ENCODE measurements at places on chromosomes 3 and 15. TPM values are rescaled to one million over a fixed set of nuclear protein-coding genes. Genes with fewer than 3 reads are reported as not detected.

GRCh38 chr15:87949575-87950223 is 306.8 kb downstream of the NTRK3 start:
- peaks cover 4% of the 10 kb centered on the region for H3K4me1 ChIP-seq
- no peak overlapping the region for H3K4me3 ChIP-seq
- H3K27ac ChIP-seq = no peak overlapping the region

Gene ENTPD3
- not detected for total RNA-seq

DNA sequence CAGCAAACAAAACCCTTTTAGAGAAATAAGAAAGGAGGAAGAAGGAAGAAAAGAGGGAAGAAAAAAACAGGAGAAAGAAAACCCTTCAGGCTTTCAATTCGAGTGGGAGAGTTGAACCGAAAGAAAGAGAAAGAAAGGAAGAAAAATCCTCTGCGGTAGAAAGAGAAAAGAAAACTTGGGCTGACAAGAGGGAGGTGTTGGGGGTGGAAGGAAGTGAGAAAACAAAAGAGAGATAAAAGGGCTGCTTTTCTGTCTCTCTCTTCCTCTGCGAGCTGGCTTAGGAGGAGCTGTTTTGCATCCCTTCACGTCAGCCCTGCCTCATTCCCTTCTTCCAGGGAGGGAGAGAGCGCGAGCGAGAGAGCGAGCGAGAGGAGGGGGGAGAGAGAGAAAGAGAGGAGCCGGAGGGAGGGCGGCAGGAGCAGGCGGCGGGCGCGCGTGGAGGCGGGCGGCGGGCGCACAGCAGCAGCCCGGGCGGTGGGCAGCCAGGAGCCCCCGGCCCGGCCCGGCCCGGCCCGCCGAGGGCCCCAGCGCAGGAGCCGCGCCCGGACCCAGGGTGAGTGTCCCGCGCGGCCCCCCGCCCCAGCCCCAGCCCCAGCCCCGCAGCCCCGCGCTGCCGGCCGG is at the start of gene ZNF710:
TSS of gene ZNF710 (plus strand) at position 263 of the 621 bp plus-strand sequence. CDS start 65,814 bp downstream, outside the sequence.
- H3K27ac ChIP-seq = peak within 1 kb of the TSS; percentile 96

GRCh38 chr15:98727115-98728040 is 79.0 kb downstream of the IGF1R start:
- H3K4me1 ChIP-seq = peaks cover 48% of the 10 kb centered on the region
- H3K4me3 ChIP-seq = peak overlapping the region; percentile 27
- no peaks in the 10 kb centered on the region for H3K27me3 ChIP-seq
- H3K36me3 ChIP-seq = no peaks in the 10 kb centered on the region
- peak overlapping the region; percentile 59 for H3K27ac ChIP-seq

Gene PARP15
- total RNA-seq = not detected

Gene PPM1M
- total RNA-seq = 4.4 TPM

DNA sequence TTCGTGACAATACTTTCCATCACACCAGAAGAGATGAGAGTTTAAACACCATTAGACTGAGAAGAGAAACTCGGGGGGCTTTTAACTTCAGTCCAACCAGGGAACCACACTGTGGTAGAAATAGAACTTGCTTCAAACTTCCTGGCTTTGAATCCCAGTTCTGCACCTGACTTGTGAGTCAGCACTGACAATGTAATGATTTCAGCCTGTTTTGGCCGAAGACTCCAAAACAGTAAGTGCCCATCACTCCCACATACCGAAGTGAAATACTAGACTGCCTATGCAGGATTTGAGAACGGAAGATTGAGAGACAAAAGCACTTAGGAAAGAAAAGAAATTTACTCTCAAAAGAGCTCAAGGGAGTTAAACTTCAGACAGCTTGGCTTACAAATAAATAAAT is 27.0 kb downstream of the C2CD4B start:
- H3K27ac ChIP-seq = no peak overlapping the region
- no peak for DNase-seq
- H3K4me1 ChIP-seq = no peaks in the 10 kb centered on the region

- peaks cover 5% of the 10 kb centered on the region for H3K4me1 ChIP-seq
- no peak overlapping the region for H3K27ac ChIP-seq
- no peaks in the 10 kb centered on the region for H3K27me3 ChIP-seq
- H3K4me3 ChIP-seq = no peak overlapping the region
These were observed 184.9 kb downstream of the ZBTB20 start for GRCh38 chr3:114962189-114962588.

Gene LTK
- 0.16 TPM for total RNA-seq

Gene NOX5
- not detected for total RNA-seq

All from neural crest cell (in vitro differentiated cells).